ENCODE measurements at places on chromosomes 11 and 22.

DNA sequence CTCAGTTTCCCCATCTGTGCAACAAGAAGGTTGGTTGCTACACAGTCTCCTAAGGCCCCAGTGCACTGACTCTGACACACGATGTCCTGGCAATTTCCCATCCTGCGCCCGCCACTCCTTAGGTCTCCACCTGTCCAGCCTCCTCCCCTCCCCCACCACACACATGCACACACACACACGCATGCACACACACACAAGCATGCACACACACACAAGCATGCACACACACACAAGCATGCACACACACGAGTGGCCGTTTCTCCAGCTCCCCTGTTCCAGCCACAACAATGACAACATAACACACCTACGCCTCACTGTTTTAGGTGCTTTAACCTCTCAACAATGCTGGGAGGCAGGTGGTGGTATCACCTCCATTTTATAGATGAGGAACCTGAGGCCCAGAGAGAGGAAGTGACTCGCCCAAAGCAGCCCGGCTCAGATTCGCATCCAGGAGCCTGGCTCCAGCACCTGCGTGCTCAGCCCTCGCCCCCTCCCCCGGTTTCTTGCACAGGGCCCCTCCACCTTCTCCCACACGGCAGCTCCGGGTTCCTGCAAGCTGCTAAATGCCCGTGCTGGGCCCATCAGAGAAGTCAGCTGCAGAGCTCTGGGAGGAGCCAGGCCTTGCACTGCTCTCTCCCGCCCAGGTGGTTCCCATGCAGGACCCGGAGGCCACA lies 13.0 kb downstream of the CYTH4 start:
- no peak for DNase-seq

DNA sequence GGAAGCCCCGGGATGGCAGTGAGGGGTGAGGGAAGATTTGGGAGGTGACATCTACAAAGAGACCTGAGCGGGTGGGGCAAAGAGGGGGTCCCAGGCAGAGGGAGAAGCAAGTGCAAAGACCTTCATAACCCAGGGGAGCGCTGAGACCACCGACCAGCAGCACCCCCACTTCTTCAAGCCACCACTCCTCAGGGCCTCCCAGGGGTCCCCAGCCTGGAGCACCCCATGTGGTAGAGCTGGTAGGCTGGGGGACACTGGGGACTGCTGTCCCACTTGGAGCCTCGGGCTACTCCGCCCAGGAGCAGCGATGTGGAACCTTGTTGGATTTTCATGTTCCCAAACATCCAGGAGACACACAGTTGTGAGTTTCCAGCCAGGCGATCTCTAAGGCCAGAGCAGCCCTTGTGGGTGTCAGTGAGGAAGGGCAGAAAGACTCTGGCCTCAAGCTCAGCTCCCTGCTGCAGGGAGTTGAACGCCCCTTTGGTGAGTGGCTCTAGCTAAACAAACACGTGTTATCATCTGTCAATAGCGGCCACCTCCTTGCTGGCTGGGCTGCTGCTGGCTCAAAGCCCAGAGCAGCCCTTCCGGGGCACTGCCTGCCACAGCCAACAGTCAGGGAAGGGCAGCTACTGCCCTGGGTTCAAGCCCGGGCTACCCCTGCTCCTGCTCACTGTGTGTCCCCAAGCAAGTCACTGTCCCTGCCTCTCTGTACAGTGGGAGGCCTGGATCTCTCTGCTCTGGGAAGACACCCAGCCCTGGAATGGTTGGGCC lies 25.7 kb upstream of the CHKA start:
- no peak for DNase-seq

GRCh38 chr11:128924104-128924503 lies 18.6 kb downstream of the TP53AIP1 start:
- DNase-seq: no peak

- DNase-seq: no peak
Observed at GRCh38 chr22:42317691-42318547, 47.5 kb upstream of the TCF20 start.

DNA sequence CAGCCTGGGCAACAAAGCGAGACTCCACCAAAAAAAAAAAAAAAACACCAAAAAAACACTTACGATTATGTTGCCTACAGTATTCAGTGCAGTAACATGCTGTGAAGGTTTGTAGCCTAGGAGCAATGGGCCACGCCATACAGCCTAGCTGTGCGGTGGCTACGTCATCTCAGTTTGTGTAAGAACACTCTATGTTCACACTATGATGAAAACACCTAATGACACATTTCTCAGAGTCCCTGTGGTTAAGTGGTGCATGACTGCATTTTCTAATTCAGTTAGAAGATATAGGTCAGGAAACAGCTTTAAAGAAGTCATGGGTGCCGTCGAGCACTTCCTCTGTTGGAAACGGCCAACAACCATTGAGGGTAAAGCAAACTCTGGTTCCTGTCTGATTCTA lies 75.7 kb upstream of the ANO1 start:
- peak; percentile 18 for DNase-seq

DNA sequence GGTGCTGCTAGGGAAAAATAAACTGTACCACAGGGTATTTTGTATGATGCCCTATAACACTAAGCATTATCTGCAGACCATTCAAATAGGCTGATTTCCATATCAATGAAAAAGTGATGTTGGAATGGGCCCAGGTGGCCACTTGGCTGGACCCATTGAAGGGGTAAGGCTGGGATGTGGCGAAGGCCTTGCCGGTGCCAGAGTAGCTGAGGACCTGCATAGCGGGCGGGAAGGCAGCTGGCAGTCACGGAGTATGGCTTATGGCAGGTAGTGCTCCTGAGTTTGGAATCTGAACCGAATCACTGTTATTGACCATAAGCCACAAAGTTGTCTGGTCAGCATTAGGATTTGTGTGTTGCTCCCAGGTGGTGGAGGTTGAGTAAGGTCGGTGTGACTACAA lies 131.0 kb downstream of the MICAL2 start:
- no peak for DNase-seq

All from activated T-cell treated with anti-CD3 and anti-CD28 coated beads for 48 hours (primary cell).